Stimulated activated CD4-positive, alpha-beta T cell treated with anti-CD3 and anti-CD28 coated beads, Interleukin-2, amount 100 ng/mL, for 24 hours (primary cell): ENCODE measurements at places on chromosomes 1 and 21.

DNA sequence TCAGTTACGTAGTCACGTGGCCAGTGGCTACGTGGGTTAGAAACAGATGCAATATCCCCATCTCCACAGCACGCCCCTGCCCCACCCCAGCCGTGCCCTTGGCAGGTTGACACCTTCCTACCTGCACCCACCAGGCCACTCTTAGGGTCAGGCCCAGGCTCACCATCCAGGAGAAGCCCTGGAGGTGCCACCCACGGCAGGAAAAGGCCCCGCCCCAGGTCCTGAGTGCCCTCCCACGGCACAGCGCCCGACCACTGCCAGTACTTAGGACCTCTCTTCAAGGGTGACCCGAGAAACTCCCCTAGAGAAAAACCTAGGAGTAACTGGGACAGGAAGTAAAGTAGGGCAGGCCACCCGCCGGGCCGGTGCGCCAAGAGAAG, 1.5 kb downstream of the C1orf35 start:
- DNase-seq = no peak

DNA sequence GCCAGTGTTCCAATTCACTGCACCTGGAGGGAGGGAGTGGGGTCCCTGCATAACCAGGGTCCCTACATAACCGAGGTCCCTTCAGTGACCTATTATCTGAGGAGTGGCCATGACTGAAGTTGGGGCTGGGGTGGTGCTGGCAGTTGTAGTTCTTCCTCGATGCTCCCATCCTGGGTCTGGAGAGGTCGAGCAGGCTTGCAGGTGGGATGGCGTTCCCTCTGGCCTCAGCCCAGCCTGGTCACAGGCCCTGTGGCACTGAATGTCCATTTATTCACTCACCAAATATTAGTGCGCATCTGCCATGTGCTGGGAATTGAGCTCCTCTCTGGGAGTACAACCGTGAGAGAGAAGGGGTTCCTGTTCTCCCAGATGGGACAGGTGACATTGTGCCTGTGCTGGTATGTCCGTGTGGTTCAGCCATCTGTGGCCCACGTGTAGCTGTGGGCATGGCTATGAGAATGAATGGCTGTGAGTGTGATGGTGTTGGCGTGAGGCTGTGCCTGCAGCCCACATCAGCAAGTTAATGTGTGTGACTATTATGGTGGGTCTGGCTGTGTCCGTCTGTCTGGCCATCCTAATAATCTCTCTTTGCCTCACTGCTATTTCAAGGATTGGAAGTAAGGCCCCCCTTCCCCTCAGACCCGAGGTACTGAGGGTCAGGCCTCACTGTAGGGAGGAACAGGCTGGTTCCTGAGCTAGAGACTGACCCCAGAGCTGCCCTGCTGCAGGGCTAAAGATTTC, 3.9 kb upstream of the SLC6A9 start:
- no peak for DNase-seq

DNA sequence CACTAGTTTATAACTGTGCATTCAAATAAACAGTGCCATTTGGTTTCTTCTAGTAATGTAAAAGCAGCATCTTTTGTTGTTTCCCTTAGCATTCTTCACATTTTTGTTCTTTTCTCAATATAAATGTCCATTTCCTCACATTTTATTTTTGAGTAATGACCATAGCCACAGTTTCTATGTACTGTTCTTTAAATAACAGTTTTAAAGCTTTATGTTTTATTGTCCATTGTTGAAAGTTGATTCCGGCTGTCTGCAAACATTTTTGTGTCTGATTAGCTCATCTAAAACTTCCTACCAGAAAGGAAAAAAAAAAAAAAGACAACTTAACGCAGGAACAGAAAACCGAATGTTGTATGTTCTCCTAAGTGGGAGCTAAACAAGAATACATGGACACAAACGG, 139.7 kb downstream of the MAGI3 start:
- no peak for DNase-seq

GRCh38 chr1:173249349-173249748, 42.2 kb upstream of the TNFSF4 start:
- no peak for DNase-seq

DNA sequence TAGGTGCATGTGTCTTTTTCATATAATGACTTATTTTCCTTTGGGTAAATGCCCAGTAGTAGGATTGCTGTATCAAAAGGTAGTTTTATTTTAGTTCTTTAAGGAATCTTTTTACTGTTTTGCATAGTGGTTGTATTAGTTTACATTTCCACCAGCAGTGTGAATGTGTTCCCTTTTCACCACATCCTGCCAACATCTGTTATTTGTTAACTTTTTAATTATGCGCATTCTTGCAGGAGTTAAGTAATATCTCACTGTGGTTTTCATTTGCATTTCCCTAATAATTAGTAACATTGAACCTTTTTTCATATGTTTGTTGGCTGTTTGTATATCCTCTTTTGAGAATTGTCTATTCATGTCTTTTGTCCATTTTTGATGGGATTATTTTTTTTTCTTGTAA, 1761.9 kb downstream of the PLA2G4A start:
- no peak for DNase-seq

- no peak for DNase-seq
Observed at GRCh38 chr1:7220007-7220406, 434.8 kb downstream of the CAMTA1 start.

DNA sequence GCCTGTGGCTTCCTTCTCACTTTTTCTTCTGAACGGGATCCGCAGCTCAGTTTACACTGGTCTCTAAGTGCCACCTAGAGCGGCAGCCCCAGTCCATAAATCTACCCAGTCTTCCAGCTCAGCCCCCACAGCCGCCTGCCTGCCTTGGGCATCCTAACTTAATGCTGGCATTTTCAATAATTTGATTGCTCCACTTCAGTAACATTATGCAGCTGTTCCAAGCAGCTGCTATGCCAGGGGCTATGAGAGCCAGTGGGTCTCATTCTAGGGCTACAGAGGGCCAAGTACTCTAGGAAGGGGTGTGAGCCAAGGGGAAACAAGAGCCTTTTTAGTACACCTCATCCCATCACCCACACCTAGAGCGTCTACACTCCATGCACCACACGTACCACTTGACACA, 48.4 kb upstream of the COA6 start:
- no peak for DNase-seq

- peak; percentile 19 for DNase-seq
Observed at GRCh38 chr1:39854738-39855137, 28.6 kb downstream of the TRIT1 start.

DNA sequence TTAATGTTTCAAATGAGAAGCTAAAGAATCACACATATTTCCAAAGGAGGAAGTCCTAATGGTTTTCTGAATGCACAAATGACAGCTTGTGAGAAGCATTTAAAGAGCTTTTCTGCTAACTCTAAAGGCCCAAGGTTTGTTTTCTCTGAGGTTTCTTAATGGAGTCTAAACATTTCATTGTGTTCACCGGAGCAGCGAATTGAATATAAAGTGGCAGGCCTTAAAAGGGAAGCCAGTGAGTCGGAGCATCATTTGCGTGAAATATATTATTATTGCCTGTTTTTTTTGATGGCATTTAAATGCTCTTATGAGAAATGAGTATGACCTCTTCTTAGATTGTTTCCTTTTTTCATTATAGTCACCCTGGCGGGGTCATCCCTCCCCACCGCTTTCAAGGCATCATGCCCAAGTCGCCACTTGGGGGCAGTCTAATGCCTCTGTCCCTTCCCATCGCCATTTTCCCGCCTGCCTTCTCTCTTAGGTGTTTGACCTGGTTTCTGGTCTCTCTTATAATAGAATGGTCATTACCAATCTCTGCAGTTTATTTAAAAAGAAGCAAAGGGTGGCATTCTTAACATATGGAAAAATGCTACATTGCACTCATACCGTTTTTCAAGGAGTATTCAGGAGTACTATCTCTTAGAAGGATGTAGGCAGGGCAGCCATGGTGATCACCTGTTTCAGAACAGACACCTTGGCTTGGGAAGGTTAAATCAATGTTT, 25.3 kb upstream of the OVAAL start:
- DNase-seq = peak; percentile 75

DNA sequence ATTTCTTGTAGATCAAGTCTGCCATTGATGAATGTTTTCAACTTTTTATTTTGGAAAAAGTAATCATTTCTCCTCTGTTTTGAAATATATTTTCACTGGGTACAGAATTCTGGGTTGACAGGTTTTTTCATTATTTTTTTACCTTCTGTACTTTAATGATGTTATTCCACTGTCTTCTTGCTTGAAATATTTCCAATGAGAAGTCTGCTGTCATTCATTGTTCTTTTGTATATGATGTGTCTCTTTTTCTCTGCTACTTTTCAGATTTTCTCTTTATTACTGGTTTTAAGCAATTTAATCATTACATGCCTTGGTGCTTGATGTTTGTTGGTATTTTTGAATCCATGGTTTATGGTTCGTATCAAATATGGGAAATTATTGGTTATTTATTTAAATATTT, 22.4 kb upstream of the FOXO6 start:
- DNase-seq = no peak

DNA sequence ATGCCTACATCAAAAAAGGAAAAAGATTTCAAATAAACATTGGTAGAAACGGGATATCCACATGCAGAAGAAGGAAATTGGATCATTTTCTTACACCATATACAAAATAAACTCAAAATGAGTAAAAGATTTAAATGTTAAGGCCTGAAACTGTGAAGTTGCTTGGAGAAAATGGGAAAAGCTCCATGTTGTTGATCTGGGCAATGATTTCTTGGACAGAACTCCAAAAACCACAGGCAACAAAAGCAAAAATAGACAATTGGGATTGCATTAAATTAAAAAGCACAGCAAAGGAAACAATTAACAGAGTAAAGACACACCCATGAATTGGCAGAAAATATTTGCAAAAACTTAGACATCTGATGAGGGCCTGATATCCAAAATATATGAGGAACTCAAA, 105.2 kb upstream of the APP start:
- no peak for DNase-seq

GRCh38 chr1:161801955-161802354, 35.8 kb downstream of the ATF6 start:
- DNase-seq = no peak

DNA sequence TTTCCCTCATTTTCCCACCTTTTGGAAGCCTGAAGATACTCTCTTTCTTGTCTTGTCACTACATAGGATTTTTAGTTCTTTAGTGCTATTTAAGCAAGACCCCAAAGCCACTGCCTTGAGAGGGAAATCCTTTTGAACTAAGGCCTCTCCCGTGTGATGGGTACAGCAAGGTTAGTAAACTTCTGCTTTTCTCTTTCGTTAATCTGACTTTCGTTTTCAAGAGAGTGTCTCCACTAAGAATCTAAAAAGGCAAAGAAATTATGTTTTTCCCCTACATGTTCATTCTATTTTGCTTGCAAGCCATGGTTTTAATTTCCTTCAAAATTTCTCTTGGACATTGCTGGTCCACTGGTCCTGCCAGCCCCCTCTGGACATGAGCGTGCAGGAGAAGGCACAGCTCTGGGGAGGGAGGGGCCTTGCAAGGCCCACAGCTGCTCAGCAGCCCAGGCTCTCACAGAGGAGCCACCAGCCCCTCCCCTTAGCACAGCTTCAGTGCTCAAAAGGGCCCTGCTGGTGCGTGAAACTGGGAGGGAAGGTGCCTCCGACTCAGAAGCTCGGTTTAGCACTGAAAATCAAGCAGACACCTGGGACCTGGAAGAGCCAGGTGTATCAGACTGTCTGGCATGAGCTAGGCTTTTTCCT, 210.9 kb upstream of the GALNT2 start:
- no peak for DNase-seq
